Renal cortical epithelial cell (primary cell): ENCODE measurements at places on chromosomes 11 and 22. TPM values are rescaled to one million over a fixed set of nuclear protein-coding genes. Genes with fewer than 3 reads are reported as not detected.

GRCh38 chr11:110621826-110622225 lies 90.4 kb downstream of the ARHGAP20 start:
- DNase-seq, result no peak

GRCh38 chr11:45472716-45473317 lies 186.7 kb upstream of the SYT13 start:
- no peak for DNase-seq

GRCh38 chr11:113690619-113691569 lies 15.2 kb downstream of the TMPRSS5 start:
- peak; percentile 76 for DNase-seq

GRCh38 chr11:69437001-69437875 lies 44.2 kb upstream of the LINC01488 start:
- peak; percentile 74 for DNase-seq

- DNase-seq, result no peak
Measured at GRCh38 chr11:115761348-115761747, 257.1 kb upstream of the CADM1 start.

DNA sequence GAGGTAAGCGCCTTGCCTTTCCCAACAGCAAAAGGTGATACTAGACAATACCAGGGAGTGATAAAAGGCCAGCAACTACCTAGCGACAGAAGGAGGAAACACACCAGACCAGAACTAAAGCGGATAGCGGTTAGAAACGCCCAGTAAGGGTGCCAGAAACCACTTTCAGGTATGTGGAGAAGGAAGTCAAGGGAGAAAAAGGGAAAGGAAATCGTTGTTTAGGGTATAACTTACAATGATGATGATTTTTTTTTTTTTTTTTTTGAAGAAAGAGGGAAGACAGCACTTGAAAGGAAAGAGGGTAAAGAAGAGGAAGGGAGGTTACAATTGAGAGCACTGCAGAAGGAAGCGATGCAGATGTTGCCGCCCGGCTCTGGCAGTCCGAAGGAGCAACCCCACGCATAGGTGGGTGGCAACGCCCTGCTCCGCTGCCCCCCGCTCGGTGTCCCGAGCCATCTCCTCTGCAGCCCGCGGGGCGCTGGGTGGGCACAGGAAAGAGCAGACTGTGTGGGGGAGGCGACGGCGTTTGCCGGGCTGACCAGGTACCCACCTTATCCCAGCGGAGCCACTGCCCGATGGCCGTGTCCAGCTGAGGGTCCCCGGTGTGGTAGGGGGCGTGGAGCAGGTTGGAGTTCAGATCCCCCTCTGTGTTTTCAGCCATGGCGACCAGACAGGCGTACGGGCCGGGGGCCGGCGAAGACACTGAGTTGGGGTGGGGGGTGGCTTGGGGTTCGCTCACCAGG lies 561 bp downstream of the PGM2L1 start:
- peak; percentile 67 for DNase-seq

- no peak for DNase-seq
Measured at GRCh38 chr11:36139767-36140166, 149.5 kb downstream of the COMMD9 start.

- DNase-seq, result peak; percentile 90
Measured at GRCh38 chr11:58963551-58964104, 24.3 kb downstream of the GLYATL1 start.

DNA sequence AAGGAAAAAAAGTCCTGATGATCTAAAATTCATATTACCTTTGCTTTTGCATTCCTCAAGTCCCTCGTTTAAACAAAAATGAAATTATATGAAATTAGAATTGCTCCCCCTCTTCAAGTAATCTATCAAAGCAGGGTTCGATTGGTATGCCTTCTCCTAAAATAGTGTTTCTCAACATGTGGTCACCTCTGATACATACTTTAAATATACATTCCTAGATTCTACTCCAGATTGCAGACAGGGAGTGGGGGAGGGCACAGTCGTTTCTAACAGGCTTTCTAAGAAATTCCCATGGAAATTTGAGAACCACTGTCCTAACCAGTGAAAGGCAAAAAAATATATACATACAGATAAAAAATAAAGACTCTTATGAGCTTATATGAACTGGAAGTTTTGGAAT lies 22.6 kb upstream of the IRAG1 start:
- no peak for DNase-seq

GRCh38 chr11:14638561-14638960 lies 5.0 kb upstream of the PDE3B start:
- peak; percentile 53 for DNase-seq

JAML gene
- total RNA-seq, result not detected in 2 replicates

GAS2L1 gene
- total RNA-seq, result 8.0 and 18.7 TPM in 2 replicates

DNA sequence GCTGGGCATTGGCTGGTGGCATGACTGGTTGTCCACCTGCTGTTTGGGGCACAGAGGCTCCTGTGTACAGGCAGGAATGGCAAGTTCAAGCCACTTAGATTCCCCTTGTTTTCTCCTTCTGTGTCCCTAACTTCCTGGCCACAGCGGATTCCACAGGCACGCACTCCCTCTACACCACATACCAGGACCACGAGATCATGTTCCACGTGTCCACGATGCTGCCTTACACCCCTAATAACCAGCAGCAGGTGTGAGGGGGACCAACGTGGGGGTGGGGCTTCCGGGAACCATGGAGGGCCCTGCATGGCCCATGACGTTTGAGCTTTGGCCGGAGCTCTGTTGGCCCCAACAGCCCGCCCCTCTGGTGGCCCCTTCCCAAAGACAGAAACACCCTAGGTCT lies 7.8 kb downstream of the SIPA1 start:
- DNase-seq, result peak; percentile 31

GRCh38 chr11:65016705-65017104 lies 2.7 kb downstream of the ARL2 start:
- no peak for DNase-seq

SLN gene
- total RNA-seq, result 2.4 and 12.9 TPM in 2 replicates

GRCh38 chr11:1912289-1912878 lies 7.1 kb upstream of the TNNT3 start:
- DNase-seq, result no peak

IFITM5 gene
- not detected in 2 replicates for total RNA-seq

DNA sequence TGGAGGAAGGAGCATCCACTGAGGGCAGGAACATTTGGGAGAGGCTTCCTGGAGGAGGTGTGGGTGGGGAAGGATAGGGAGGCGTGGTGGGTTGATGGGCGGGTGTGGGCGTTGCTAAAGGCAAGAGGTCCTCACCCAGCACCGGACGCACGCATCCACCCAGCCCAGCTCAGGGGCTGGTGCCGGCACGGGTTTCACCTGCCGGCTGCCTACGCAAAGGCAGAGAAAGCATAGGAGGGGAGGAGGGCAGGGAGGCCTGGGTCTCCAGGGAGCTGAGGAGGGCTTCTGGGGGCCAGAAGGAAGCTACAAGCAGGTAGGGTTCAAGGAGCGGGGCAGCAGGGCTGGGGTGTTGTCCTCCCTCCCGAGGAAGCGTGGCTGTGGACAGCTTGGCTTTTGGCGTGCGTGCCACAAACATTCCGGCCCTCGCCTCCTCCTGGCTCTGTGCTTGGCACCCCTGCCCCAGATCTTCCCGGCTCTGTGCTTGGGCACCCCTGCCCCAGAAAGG lies 7.8 kb downstream of the SSH3 start:
- no peak for DNase-seq

GRCh38 chr11:47659276-47659675 lies 16.9 kb upstream of the MTCH2 start:
- no peak for DNase-seq

DNA sequence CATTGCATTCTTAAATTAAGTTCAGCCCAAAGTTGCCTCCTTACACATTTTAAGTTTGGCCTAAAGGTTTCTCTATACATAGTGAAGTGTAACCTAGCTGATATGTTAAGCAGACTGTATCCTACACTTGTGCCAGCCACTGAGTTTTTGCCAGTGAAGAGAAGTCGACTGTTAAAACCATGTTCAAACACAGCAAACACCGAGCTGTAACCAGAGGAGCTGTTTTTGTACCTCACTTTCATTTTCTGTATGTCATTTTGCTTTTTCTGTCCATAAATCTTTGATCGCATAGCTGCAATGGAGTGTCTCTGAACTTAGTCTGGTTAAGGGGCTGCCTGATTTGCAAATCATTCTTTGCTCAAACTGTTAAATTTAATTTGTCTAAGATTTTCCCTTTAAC lies 403.7 kb downstream of the LUZP2 start:
- no peak for DNase-seq

UPB1 gene
- total RNA-seq, result not detected in 2 replicates

GRCh38 chr11:2467695-2468055 lies 22.9 kb downstream of the KCNQ1 start:
- DNase-seq, result no peak

C1QTNF5 gene
- 5.6 and 15.7 TPM in 2 replicates for total RNA-seq

DNA sequence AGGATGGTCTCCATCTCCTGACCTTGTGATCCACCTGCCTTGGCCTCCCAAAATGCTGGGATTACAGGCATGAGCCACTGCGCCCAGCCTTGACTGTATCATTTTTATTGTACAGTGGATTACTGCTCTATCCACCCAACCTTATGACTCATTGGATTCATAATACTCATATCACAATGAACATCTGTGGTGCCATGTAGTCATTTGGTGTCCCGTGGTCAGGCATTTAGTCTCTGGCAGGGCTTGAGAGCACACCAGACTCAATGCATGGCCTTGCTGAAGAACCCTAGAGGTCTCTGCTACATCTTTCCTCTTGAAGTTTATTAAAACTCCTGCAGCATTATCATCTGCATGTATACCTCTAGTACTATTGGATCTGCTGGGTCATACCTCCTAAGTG lies 98.0 kb upstream of the LDLRAD3 start:
- no peak for DNase-seq

DNA sequence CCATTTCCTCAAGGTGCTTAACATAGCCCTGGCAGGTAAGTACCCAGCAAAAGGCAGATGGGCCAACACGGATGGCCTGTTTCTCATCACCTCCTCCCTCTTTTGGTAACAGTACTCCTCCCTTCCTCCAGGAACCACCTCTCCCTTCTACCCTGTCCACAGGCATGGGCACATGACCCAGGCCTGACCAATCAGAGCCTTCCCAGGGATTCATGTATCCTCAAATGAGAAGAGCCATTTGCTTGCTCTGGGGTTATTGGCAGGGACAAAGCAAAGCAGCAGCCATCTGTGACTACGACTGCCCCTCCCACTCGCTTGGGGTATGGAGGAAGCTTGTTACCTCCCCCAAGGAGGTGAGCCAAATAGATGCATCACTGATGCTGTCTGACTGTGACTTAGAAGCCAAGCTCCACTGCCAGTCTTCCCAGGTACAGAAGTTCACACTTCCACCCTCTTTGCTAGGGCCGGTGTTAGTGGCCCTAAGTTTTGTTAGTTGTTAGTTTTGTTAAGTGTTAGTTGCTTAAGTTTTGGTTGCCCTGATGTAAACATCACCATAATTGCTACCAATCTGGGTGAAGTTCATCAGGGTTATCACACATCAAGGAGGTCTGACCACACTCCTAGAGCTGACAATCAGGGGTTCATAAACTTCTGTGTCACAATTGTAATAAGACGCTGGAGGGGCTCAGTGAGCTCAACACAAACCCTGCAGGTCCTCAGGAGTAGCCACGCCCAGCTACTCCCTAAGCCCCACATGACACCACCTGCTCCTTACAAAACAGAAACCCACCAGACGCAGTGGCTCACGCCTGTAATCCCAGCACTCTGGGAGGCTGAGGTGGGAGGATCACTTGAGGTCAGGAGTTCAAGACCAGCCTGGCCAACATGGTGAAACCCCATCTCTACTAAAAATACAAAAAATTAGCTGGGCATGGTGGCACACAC lies 57.3 kb downstream of the ARFGAP3 start:
- no peak for DNase-seq
